G401 (cell line): ENCODE measurements at places on chromosomes 13 and 19.

DNA sequence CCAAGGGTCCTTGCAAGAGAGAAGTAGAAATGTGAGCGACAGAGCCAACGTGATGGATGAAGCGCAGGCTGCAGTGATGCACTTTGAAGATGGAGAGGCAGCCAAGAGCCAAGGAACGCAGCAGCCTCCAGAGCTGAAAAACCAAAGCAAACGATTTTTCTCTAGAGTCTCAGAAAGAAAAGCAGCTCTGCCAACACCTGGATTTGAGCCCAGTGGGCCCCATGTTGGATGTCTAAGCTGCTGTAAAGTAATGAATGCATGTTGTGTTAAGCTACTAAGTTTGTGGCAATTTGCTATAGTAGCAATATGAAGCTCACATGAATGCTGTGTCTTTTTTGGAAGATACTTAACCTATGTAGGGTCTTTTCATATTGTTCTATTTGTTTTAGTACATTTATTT is 894.3 kb downstream of the EFNB2 start:
- no peak for DNase-seq

- DNase-seq: no peak
Measured at GRCh38 chr19:36041831-36042230, 9.2 kb upstream of the CLIP3 start.

- DNase-seq: peak; percentile 92
Measured at GRCh38 chr13:29480893-29481525, 114.5 kb downstream of the SLC7A1 start.

GRCh38 chr19:49684251-49684982 is 5.0 kb upstream of the ADM5 start:
- no peak for DNase-seq

DNA sequence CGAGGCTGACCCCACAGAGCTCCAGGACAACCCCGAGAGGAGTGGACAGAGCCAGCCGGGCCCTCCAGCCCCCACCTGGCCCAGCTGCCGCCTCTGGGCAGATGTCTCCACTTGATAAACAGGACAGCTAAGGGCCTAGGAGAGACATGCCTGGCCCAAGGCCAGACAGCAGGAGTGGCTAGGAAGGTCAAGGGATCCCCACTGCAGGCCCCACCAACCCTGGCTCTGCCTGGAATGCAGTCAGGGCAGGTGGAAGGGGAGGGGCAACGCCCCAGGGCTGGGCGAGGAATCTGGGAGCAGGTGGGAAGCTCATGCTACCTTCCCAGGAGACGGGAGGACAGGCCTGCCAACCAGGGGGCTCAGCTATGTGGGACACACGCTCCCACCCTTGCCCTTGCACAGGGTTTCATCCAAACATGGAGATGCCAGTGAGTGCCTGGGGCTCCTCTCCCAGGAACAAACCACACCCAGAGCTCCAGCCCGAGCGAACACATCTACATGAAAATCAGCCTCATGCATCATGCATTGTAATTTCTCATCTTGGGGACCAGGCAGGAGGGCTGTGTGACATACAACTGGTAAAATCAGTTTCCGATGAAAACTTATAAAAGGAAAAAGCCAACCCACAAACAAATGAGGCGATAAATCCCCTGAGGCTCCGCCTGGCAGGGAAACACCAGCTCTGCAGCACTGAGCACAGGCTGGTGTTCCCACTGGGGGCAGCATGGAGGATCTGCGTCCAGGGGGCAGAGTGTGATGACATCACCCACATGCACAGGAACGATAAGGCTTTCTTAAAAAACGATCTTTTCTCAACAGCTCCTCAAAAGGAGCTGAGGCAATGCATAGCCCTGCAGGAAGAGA is 25.0 kb downstream of the SH3GL1 start:
- no peak for DNase-seq

GRCh38 chr19:6739883-6740588 is 556 bp downstream of the TRIP10 start:
- no peak for DNase-seq

DNA sequence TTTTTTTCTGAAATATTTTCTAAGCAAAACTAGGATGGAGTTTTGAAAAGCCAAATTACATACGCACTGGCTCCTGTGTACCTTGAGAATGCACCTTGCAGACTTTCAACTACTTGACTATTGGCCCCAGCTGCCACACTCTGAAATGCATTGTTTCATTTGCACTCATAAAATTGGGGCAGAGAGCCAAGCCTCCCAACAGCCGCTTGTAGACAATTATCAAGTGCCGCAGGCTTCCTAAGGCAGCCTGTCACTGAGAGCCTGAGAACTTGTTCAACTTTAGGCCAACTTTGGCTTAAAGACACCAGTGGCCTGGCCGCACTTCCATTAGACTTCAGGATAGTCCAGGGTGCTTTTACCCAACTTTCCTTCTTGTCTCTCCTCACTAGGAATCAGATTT is 115.7 kb upstream of the STARD13 start:
- peak; percentile 2 for DNase-seq

- no peak for DNase-seq
Measured at GRCh38 chr19:53897459-53897858, 11.6 kb upstream of the CACNG7 start.

DNA sequence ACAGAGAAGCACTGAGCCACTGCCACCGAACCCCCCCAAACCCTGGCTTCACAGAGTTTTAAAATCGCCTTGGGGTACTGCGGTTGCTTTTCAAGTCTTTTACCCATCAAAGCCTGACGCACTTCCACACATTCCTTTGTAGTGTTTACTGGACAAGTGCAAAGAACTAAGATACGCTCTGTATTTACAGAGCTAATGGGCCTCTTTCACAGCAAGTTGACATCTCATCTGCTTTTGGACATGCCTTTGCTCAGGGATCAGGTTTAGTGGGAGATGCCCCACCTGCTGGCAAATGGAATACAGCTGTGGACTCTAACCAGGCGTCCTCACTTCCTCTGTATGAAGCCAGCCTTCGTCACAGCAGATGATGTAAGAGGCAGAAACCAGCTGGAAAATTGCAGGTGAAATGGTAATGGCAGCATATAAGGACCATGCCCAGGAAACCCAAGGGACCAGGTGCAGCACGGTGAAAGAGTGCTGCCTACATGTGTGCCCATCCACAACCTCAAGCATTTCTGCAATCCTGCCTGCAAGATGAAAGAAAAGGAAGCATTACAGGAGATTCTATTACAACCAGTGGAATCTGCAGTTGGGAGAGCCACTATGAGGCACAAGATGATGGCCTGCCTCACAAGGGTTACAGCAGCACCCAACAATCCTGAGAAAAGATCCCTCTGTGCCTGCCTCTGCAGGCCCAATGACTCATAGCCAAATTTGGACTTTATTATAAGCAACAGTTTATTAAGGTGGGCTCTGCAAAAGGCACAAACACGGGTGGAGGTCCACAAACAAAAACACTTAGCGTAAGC is 34.7 kb downstream of the BRD4 start:
- DNase-seq: no peak

- DNase-seq: peak; percentile 77
Measured at GRCh38 chr13:106533101-106533942, 2.1 kb downstream of the EFNB2 start.

GRCh38 chr13:93368718-93369117 is 142.1 kb downstream of the GPC6 start:
- no peak for DNase-seq

DNA sequence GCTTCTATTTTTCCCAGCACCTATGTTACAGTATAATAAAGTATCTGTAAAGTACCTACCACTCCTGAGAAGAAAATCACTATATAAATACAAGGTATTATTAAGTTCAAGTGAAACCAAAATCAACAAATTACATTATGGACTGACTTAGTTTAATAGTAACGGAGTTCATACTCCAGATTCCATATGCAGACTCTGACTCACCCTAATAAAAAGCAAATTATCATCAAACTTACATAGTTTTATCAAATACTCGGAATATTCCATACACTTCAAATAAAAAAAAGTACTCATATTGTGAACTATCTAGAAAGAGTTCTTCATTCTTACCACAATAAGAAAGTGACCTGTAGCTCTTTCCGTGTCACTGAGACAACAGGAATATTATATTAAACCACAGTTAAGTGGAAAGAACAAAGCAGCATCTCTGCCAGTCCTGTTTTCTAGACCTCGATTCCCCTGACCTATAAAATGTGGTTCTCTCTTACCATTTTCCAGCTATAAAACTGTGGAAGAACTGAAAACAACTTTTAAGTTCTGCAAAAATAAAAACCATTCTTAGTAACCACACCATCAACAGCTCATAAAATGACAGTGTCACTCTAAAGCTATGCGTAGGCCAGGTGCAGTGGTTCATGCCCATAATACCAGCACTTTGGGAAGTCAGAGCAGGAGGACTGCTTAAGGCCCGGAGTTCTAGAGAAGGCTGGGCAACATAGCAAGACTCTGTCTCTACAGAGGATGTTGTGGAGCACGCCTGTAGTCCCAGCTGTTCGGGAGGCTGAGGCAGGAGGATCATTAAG is 42.6 kb downstream of the USP12 start:
- no peak for DNase-seq

DNA sequence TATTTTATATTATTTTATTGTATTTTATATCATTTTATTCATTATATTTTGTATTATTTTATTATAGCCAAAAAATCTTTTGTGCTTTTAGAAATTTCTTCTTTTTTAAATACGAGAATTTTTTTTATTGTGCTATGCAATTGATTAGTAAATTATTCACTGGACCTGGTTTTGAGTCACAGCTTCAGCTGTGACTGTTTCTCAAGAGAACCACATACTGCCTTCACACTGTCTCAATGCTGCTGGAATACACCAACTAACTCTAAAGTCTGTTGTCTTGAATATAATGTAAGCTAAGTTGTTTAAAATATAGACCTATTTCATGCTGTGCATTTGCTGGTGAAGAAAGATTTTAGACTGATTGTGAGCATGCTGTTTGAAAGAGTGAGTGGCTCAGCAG is 423.6 kb downstream of the NDFIP2 start:
- DNase-seq: no peak

GRCh38 chr19:51550848-51551672 is 19.6 kb upstream of the SIGLEC6 start:
- no peak for DNase-seq

DNA sequence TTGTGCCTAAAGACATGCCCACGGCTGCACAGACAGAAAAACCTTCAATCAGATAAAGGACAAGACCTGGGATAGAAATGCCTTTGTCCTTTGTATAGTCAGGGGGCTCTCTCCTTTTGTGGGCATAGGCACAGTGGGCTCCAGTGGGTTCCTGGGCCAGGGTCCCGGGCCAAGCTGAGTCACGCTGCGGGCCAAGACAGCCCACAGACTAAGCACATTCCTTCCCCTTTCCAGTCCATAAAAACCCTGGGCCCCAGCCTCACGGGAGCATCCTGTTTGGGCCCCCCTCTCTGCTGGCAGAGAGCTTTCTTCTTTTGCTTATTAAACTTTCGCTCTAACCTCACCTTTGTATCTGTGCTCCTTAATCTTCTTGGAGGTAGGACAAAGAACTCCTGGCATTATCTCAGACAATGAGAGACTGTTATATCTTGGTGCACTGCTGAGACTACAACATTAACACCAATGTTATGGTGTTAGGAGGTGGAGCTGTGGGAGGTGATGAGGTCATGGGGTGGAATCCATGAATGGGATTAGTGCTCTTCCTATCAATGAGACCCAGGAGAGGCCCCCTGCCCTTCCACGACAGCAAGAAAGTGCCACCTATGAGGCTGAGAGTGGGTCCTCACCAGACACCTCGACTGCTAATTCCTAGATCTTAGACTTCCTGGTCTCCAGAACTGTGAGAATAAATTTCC is 20.8 kb upstream of the FBXL3 start:
- no peak for DNase-seq

DNA sequence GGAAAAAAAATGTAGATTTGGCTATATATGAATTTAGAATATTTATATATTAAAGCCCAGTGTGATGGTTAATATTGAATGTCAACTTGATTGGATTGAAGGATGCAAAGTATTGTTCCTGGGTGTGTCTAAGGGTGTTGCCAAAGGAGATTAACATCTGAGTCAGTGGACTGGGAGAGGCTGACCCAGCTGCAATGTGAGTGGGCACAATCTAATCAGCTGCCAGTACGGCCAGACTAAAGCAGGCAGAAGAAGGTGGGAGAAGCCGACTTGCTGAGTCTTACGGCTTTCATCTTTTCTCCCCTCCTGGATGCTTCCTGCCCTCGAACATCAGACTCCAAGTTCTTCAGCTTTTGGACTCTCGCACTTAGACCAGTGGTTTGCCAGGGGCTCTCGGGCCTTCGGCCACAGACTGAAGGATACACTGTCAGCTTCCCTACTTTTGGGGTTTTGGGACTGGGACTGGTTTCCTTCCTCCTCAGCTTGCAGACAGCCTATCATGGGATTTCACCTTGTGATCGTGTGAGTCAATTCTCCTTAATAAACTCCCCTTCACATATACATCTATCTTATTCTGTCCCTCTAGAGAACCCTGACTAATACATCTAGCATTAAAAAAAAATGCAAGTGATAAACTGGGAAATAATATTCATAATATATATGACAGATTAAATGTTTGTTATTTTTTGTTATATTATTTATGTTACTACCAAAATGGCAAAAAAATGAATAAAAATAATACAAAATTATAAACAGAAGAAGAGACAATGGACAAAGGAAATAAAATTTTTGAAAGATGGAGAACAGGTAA is 122.4 kb downstream of the DLEU7 start:
- DNase-seq: no peak

GRCh38 chr19:48319647-48320541 is 5.5 kb upstream of the EMP3 start:
- DNase-seq: peak; percentile 57

DNA sequence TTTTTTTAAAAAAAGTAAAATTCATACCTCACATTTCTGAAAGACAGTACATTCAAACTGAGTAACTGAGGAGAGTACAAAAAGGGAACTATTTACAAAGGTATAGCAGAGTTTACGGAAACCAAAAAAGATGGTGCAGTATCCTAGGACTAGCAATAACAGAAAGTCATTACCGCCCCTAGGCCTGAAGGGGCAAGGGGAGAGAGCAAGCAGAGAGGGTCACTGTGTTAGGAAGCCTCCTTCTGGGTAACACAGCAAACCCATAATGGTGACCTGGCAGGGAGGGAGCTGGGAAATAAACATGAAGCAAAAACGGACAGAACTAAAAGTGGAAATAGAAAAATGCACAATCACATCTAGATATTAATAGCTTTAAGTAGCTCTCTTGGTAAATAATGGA is 8.2 kb downstream of the VWA8 start:
- DNase-seq: no peak

DNA sequence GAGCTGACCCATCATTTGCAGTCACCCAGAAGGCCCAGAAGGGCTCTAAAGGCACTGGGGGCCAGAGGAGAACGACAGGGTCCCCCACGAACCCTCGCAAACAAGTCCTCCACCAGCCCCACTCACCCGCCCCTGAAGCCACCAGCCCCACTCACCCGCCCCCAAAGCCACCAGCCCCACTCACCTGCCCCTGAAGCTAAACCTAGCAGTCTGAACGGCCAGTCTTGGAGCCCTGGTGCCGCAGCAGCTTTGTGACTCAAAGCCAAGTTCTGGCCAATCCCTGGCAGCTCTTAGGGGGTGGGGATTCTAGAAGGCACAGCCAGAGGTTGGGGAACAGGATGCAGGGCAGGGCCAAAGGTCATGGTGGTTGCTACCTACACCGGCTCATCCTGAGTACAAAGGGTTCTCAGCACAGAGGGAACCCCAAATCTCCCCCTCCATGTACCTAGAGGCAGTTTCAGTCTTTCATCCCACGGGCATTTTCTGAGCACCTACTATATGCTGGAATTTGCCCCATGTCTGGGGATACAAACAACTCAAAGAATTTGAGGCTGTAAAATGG is at the start of gene IQCN:
IQCN (minus strand) TSS at position 234 of the 562 bp plus-strand sequence. CDS start 4,974 bp downstream, outside the sequence.
- DNase-seq: peak; percentile 47
